ENCODE measurements at places on chromosomes 1 and 21.
A peak's percentile ranks its signal among the peaks of the same experiment; 100 is the strongest.

GRCh38 chr1:156673387-156674121, 3.7 kb downstream of the NES start:
- DNase-seq = no peak

- no peak for DNase-seq
Observed at GRCh38 chr1:47189844-47190508, at the start of gene PDZK1IP1. PDZK1IP1 (minus strand) TSS chr1:47190036; CDS start chr1:47189932, 104 bp downstream.

- no peak for DNase-seq
Observed at GRCh38 chr21:32818411-32818810, 46.9 kb upstream of the PAXBP1 start.

DNA sequence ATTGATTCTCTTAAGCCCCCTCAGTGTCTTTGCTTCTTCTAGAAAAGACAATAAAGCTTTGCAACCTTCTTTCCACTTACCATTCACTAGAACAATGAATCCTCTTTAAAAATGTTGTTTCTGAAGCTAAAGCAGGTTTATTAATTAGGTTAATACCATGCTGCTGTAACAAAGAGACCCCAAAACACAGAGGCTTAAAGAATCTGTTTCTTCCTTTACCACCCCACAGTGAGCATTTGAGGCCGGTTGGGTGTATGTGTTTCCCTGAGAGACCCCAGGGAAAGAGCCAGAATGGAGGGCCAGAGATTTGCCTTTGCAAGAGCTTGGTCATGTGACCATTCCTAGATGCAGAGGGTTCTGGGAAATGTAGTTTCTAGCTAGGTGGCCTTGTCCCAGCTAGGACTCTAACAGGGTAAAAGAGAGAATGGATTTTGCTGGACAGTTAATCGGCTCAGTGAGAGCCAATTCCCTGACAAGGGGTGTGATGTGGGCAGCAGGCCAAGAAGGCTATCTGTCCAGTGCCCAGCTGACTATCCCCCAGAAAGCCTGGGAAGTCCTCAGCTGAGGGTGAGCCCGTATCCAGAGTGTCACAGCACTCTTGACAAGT, 191.8 kb upstream of the TMEM51 start:
- no peak for DNase-seq

GRCh38 chr1:87942165-87942564, 613.5 kb downstream of the LMO4 start:
- no peak for DNase-seq

GRCh38 chr1:49356594-49356993, 579.9 kb upstream of the BEND5 start:
- no peak for DNase-seq

DNA sequence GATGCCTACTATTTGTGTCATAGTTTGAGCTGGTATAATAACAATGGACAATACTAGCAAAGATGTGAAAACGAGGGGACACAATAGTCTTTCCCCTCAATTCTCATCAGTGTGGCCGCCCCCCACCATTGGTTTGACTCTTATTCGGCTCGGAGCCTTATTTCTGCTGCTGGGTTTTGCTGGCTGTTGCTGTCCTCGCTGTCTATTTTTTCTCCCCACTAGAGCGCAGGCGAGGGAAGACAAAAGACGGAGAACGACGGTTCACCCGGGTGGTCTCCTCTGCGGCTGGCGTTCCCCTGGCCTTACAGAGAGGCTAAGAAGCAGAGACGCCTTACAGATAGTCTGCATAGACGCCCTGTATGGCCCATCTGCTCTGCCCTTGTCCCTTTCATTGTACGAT, 19.4 kb downstream of the CLIC6 start:
- peak; percentile 54 for DNase-seq

- DNase-seq = no peak
Observed at GRCh38 chr1:95278173-95279006, 44.4 kb downstream of the RWDD3 start.

- DNase-seq = no peak
Observed at GRCh38 chr1:48105165-48105564, 108.0 kb upstream of the TRABD2B start.

- DNase-seq = peak; percentile 62
Observed at GRCh38 chr1:102970496-102971078, 137.7 kb downstream of the COL11A1 start.

GRCh38 chr1:228272331-228272791, 64.5 kb downstream of the OBSCN start:
- no peak for DNase-seq

DNA sequence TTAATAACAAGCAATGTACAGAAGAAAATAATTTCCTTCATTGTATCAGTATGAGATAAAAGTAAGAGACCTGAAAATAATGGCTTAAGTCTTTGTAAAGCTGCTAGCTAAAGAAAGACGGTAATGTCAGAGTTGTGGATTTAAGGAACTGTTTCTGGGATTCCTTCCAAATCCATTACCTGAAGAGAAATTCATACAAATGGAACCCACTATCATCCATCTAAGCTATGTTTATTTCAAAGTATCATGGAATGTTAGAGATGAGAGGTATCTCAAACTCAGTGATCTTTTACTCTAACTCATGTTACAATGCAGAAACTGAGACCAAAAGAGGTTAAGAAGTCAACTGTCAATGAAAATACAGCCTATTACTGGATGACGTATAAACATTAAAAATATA, 197.7 kb downstream of the DENND1B start:
- DNase-seq = no peak

- DNase-seq = no peak
Observed at GRCh38 chr1:166032572-166033371, 134.0 kb downstream of the FAM78B start.

DNA sequence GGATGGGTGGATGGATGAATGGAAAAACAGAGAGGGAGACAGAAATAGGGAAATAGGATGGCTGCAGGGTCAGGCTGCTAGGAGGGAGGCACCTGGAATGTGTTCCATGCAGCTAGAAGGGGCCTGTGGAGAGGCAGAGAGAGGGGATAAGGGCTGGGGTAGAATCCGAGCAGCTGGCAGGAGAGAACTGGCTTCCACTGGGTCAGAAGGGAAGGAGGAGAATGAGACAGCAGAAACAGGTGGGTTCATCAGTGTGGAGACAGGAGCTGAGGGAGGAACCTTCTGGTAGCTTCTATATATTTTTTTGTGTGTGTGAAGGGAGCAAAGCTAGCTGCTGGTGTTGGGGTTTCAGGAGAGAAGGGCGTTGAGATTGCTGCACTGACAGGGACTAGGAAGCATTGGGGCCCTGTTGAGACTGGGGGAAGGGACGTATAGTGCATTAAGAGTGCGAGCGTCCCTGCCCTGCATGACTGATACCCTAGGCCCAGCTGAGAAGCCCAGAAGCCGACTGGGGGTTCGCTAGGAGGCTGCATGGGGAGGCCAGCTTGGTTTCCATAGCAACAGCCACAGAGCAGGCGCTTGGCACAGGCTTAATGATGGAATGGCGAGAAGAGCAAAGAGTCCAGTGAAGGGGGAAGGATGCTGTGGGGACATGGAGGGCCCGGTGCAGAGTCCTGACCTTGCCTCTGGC, 14.8 kb upstream of the KIF21B start:
- no peak for DNase-seq

GRCh38 chr1:205248793-205249601, 21.3 kb downstream of the TMCC2 start:
- no peak for DNase-seq

DNA sequence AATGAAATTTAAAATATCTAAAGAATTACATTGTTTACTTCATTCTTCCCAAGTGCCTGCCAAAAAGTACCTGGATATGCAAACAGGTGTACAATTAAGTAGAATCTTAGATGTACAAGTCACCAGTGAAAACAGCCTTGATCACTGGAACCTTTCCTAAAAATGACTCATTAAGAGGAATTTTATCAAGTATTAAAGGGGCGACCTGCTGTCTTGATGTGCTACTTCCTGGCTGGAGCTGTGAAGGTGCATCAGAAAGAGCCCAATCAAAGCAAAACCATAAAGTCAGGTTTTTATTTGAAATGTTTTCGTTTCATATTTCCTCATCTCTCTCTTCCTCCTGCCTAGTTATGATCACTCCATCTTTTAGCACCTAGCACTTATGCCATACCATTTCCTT, 33.4 kb downstream of the IFI44 start:
- DNase-seq = no peak

DNA sequence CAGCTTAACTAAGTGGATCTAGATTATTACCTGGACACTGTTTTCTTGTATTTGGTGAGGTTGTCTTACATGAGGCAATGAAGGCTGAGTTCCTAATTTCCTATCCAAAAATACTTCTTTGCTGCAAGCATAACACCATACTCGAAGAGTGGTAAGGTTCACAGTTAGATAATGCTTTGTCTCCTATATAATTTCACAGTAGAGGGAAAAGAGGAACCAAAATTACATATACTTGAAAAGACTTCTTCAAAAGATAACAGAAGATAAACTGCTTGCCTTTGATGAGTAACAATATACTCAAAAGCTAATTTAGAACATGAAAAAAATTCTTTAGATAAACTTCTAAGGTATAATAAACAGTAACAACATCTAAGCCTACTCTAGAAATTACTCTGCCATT, 20.4 kb downstream of the USP33 start:
- DNase-seq = peak; percentile 13

DNA sequence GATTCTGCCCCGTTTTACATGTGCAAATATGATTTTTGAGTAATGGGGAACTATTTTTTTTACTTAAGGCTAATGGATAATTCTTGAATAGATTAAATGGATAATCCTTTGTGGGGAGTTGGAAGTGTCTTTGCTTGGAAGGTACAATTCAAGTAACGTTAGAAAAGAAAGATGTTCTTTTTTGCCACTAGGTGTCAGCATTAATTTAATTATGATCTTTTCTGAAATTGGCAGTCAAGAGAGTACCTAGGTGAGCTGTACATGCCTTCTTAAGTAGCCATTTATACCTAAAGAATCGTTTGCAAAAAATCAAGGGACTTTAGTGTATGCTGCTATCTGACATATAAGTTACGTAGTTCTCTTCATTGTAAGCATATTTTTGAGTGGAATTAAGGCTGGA, 2.2 kb downstream of the FBXO28 start:
- DNase-seq = peak; percentile 72

DNA sequence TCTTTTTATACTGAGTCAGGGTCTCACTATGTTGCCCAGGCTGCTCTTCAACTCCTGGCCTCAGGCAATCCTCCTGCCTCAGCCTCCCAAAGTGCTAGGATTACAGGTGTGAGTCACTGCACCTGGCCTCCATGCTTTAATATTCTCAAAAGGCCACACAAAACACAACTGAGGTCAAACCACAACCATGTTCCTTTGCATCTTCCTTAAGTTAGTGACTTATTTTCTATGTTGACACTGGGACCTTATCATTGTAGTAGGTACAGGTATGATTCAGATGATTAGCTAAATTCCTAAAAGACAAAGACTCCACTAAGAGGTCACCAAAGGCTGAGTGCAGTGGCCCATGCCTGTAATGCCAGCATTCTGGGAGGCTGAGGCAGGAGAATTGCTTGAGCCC, 131.9 kb upstream of the ATP1B1 start:
- no peak for DNase-seq

GRCh38 chr1:109781806-109782205, 18.1 kb upstream of the EPS8L3 start:
- DNase-seq = no peak

DNA sequence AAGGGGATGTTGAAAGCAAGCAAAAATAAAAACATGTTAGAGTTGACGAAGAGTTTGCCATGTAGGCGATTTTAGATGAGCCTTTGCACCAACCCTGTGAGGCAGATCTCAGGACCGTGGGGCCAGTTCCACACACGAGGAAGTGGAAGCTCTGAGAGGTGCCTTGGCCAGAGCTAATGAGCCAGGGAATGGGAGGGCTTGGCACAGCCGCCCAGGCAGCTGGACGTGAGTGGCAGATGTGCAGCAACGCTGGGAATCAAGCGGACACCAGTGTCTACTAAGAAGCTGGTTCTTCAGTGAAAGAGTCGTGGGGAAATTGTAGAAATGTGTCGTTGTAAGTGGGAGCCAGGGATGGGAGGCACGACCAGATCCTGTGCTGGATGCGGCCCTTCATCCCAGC, 58.9 kb upstream of the COL6A1 start:
- no peak for DNase-seq

- no peak for DNase-seq
Observed at GRCh38 chr1:25544243-25544764, 898 bp downstream of the LDLRAP1 start.

DNA sequence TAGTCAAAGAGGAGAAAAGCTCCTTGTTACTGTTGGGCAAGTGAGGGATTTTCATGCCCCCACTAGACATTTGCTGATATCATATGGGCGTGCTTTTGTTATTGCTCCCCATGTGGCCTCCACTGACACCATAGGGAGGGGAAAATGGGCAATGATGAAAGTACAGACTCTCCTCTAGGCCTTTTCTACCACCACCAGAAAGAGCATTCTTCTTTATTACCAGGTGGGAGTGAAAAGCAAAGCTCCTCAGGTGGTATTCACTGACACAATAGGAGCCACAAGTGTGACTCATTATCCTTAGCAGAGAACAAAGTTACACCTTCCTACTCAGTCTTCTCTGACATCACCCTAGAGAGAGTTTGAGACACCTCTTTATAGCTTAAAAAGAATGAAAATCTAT, 667.1 kb downstream of the LTN1 start:
- DNase-seq = no peak

GRCh38 chr1:17671314-17671705, 83.8 kb upstream of the ACTL8 start:
- no peak for DNase-seq

DNA sequence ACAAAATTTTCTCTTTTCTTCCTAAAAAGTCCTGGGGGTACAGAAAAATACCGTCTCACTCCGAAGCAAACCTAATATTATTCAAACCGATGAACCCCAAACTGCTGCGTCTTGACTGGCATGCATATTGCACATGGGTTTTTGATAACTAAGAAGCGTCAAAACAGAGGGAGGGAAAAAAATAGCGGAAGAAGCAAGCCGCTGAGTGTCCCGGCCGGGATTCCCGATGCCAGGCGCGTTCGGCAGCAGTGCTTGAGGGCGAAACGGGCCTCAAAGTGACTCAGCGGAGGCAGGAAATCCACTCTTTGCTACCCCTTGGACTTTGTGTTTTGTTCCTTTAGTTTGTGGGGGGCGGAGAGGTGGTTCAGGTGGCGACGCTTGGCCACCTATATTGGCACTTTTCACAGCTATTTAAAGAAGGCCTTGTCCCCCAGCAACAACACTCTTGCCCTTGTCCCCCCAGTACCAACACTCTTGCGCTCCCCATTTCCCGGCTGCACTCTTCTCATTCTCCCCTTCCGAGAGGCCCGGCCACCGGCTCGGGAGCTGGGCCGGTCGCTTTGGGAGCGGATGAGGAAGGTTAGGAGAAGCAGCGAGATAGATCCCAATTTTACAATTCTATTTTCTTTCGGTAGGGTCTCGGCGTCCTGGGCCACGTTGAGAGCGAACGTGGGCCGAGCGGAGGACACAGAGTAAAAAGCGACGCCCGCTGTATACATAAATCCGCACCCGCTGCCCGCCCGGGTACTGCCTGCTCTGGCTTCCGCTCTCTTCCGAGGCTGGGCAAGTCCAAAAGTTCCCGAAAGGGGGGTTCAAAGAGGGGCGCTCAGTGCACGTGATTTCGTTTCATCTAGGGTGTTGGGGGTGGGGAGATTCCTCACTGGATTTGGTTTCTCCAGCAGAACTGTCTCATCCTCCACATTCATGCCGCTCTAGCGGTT, 2.5 kb downstream of the LMX1A start:
- no peak for DNase-seq
